ENCODE measurements at places on chromosomes 5 and 9.

- DNase-seq = no peak
- H3K27ac ChIP-seq = no peak overlapping the region
- H3K4me1 ChIP-seq = no peaks in the 10 kb centered on the region
- no peak overlapping the region for H3K4me3 ChIP-seq
Observed at GRCh38 chr9:87179553-87180340, 232.4 kb upstream of the GAS1 start.

DNA sequence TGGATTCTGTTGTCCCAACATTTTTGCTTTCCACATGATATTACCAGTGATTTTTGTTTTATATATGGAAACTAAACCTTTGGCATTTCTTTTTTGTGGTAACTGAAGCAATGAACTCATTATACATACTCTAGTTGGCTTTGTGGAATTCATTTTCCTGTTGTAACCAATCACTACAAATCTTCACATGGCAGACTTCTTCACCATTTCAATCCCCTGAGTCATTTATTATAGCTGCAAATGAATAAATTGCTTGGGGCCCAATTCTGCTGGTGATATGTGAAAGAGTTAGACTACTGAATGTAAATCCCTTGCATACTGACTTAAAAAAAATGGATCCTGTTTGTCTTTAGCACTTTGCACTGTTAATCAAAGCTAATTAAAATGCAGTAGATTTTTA lies 1709.6 kb upstream of the WWC1 start:
- no peak overlapping the region for H3K27ac ChIP-seq
- H3K4me3 ChIP-seq = no peak overlapping the region
- H3K36me3 ChIP-seq = no peaks in the 10 kb centered on the region
- DNase-seq = no peak

DNA sequence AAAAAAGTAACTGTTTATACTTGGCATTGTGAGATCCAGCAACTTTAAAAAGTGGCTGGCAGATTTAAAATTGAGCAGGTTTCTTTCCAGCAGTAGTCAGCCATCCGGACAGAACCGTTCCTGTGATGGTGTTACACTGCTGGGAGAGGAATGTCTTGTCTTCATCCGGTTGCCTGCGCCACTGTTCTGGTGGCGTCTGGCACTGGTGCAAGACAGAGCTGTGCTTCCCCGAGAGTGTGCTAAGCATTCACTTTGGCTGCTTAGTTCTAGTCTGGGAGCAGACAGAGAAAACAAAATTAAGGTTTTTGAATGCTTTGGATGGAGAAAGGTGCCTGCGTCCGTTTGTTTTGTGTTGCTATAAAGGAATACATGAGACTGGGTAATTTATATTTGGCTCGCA lies 35.5 kb upstream of the CREBRF start:
- peaks cover 41% of the 10 kb centered on the region for H3K4me1 ChIP-seq
- no peaks in the 10 kb centered on the region for H3K27me3 ChIP-seq
- DNase-seq = no peak
- peaks cover 65% of the 10 kb centered on the region for H3K36me3 ChIP-seq

DNA sequence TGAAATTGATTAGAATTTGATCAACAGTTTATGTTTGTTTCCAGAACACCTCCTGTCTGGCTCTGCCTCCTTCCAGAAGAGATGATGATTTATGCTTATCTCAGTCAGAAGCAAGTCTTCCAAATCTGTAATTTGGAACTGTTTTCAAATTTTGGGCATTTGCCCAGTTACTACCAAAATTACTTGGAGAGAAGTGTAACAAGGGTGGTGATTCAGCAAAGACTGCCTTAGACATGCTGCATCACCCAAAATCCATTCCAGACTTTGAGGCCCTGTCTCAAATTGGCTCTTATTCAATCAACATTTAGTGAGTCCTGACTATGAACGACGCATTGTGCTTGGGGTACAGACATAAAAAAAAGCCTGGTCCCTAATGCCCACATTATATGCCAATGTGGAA lies 89.4 kb downstream of the SH3TC2 start:
- no peak for DNase-seq
- H3K4me3 ChIP-seq = no peak overlapping the region
- H3K27me3 ChIP-seq = peaks cover 7% of the 10 kb centered on the region
- H3K36me3 ChIP-seq = no peaks in the 10 kb centered on the region
- no peak overlapping the region for H3K27ac ChIP-seq

GRCh38 chr5:73994963-73995362 lies 369.0 kb downstream of the ARHGEF28 start:
- H3K27ac ChIP-seq = no peak overlapping the region
- no peak overlapping the region for H3K4me3 ChIP-seq
- peaks cover 36% of the 10 kb centered on the region for H3K27me3 ChIP-seq
- no peaks in the 10 kb centered on the region for H3K36me3 ChIP-seq

- H3K36me3 ChIP-seq = no peaks in the 10 kb centered on the region
- no peak overlapping the region for H3K4me3 ChIP-seq
- no peak for DNase-seq
- H3K27me3 ChIP-seq = peaks cover 46% of the 10 kb centered on the region
Observed at GRCh38 chr5:148996270-148996669, 66.6 kb downstream of the SH3TC2 start.

GRCh38 chr9:20472342-20473045 lies 149.8 kb downstream of the MLLT3 start:
- no peak overlapping the region for H3K4me3 ChIP-seq
- H3K27ac ChIP-seq = no peak overlapping the region
- no peak for DNase-seq
- peaks cover 9% of the 10 kb centered on the region for H3K36me3 ChIP-seq
- H3K27me3 ChIP-seq = no peaks in the 10 kb centered on the region

- no peaks in the 10 kb centered on the region for H3K27me3 ChIP-seq
- no peaks in the 10 kb centered on the region for H3K36me3 ChIP-seq
- no peak overlapping the region for H3K27ac ChIP-seq
Observed at GRCh38 chr5:54227109-54227508, 83.3 kb downstream of the ARL15 start.

DNA sequence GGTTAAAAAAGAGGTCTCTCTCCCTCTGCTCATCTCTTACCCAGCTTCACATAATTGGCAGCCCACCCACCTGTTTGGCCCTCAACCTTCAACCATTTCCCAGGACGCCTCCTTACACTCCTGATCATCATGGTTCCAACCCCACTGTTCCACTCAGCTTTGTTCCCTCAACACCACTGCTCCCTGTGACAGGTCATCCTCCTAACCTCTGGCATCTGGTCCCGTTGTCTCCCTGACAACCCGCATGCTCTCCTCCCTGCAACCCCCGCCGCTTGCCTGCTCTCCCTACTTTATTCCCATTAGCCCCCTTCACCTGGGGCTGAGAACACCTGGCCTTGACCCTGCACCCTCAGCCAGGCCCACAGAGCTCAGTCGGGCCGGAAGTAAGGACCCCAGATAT lies 12.9 kb downstream of the PCDHGC5 start:
- no peaks in the 10 kb centered on the region for H3K36me3 ChIP-seq
- H3K4me1 ChIP-seq = no peaks in the 10 kb centered on the region
- H3K27me3 ChIP-seq = peaks cover 23% of the 10 kb centered on the region
- no peak overlapping the region for H3K27ac ChIP-seq
- no peak overlapping the region for H3K4me3 ChIP-seq
- no peak for DNase-seq

DNA sequence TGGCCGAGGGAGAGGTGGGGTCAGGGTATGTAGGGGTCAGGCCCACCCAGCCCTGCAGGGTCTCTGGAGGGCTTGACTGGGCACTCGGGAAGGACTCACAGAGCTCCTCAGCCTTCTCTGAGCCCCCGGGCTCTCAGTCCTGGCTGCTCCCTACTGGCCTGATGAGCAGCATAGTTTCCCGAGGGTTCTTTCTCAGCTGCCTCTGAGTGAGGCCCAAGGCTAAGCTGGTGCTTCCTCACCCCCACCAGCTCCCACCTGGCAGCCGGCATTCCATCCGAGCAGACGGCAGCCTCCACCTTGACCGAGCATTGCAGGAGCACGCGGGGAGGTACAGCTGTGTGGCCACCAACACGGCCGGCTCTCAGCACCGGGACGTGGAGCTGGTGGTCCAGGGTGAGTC lies 56.0 kb downstream of the HMCN2 start:
- no peaks in the 10 kb centered on the region for H3K36me3 ChIP-seq
- H3K4me1 ChIP-seq = no peaks in the 10 kb centered on the region
- peaks cover 49% of the 10 kb centered on the region for H3K27me3 ChIP-seq
- DNase-seq = no peak
- no peak overlapping the region for H3K27ac ChIP-seq
- H3K4me3 ChIP-seq = no peak overlapping the region

GRCh38 chr5:90875456-90875855 lies 316.9 kb downstream of the ADGRV1 start:
- H3K4me1 ChIP-seq = peaks cover 38% of the 10 kb centered on the region
- peaks cover 47% of the 10 kb centered on the region for H3K27me3 ChIP-seq
- no peak overlapping the region for H3K27ac ChIP-seq
- no peak for DNase-seq
- no peak overlapping the region for H3K4me3 ChIP-seq

DNA sequence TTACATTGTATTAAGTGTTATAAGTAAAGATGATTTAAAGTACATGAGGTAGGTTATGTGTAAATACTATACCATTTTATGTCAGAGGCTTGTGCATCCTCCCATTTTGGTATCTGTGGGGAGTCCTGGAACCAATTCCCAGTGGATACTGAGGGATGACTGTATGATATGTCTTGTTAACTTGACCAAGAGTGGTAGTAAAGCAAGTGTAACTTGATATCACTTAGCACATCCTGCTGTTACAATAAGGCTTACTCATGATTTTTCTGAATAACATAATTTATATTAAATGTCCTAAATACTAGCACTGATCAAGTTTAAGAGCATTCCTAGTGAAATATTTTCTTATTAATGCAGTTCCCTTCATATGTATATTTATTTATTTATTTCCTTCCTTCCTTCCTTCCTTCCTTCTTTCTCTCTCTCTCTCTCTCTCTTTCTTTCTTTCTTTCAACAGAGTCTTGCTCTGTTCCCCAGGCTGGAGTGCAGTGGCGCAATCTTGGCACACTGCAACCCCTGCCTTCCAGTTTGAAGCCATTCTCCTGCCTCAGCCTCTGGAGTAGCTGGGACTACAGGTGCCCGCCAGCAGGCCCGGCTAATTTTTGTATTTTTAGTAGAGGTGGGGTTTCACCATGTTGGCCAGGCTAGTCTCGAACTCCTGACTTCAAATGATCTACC lies 7.5 kb downstream of the NDFIP1 start:
- peak overlapping the region; percentile 40 for H3K27ac ChIP-seq
- no peak overlapping the region for H3K4me3 ChIP-seq

DNA sequence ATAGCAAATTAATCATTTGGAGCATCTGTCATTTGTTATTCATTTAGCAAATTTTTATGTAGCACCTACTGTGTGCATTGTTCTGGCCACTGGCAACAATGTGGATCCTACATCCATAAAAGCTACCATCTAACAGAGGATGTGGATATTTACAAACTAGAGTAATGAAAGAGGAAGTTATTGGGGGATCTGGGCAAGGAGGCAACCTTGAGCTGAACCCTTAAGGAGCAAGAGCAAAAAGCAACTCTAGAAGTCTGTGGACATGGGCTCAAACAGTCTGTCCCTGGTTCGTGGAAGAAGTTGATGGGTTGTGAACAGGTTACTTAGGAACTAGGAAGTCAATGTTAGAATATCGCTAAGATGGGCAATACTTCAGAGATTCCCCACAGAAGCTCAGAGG lies 259.9 kb downstream of the SYK start:
- no peak for DNase-seq
- no peaks in the 10 kb centered on the region for H3K27me3 ChIP-seq
- H3K4me1 ChIP-seq = peaks cover 42% of the 10 kb centered on the region
- no peak overlapping the region for H3K4me3 ChIP-seq

DNA sequence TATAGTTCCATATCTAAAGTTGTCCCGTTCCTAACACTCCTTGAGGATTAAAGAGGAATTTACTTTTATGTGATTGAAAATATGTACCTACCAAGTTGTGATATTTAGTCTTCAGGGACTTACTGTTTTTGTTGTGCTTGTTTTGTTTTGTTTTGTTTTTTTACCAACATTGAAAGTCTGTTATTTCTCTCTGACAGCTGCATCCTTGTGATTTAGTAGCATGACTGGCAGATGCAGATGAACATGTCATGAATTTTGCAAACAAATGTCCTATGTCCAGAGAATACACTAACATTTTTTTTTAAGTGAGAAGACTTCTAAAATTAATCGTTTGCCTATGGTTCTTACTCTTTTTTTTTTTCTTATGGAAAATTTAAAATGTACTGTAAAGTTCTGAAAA lies 85.4 kb downstream of the MAN2A1 start:
- DNase-seq = no peak
- H3K36me3 ChIP-seq = peaks cover 79% of the 10 kb centered on the region
- H3K4me1 ChIP-seq = peaks cover 19% of the 10 kb centered on the region
- H3K4me3 ChIP-seq = no peak overlapping the region
- H3K27me3 ChIP-seq = no peaks in the 10 kb centered on the region

- no peak for DNase-seq
- no peaks in the 10 kb centered on the region for H3K27me3 ChIP-seq
- H3K36me3 ChIP-seq = no peaks in the 10 kb centered on the region
- no peak overlapping the region for H3K4me3 ChIP-seq
- no peak overlapping the region for H3K27ac ChIP-seq
Observed at GRCh38 chr5:150136305-150137167, 19.1 kb downstream of the PDGFRB start.

DNA sequence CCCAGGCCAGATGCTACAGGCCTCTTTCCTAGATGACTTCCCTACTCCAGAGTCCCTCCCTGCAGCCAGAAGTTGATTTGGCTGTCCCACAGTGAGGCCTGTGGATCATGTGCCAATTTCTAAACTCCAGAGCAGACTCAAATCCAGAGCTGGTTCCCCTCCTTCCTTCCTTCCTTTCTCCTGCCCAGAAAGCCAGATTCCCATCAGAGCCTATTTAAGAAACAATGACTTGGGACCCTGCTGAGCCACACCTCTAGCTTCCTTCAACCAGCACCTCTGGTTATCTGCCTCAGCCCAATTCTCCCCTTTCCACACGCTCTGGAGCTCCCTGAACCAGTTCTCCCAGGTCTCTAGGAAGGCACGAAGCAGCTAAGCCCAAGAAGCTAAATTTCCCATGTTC lies 7.2 kb downstream of the FAM219A start:
- no peaks in the 10 kb centered on the region for H3K27me3 ChIP-seq
- H3K4me3 ChIP-seq = no peak overlapping the region
- H3K36me3 ChIP-seq = no peaks in the 10 kb centered on the region
- DNase-seq = no peak
- peaks cover 27% of the 10 kb centered on the region for H3K4me1 ChIP-seq

GRCh38 chr5:86689103-86689729 lies 71.5 kb downstream of the COX7C start:
- H3K4me3 ChIP-seq = no peak overlapping the region
- no peaks in the 10 kb centered on the region for H3K4me1 ChIP-seq
- peaks cover 2% of the 10 kb centered on the region for H3K27me3 ChIP-seq
- DNase-seq = no peak
- H3K27ac ChIP-seq = no peak overlapping the region
- no peaks in the 10 kb centered on the region for H3K36me3 ChIP-seq

GRCh38 chr9:131031642-131032005 lies 22.6 kb downstream of the LAMC3 start:
- H3K27ac ChIP-seq = no peak overlapping the region
- DNase-seq = no peak
- H3K27me3 ChIP-seq = no peaks in the 10 kb centered on the region

- DNase-seq = no peak
- no peak overlapping the region for H3K4me3 ChIP-seq
Observed at GRCh38 chr9:76433836-76434235, 25.1 kb upstream of the GCNT1 start.

- DNase-seq = no peak
- H3K4me1 ChIP-seq = no peaks in the 10 kb centered on the region
- H3K36me3 ChIP-seq = no peaks in the 10 kb centered on the region
Observed at GRCh38 chr5:151700296-151700695, 13.6 kb upstream of the SPARC start.
